ENCODE measurements at places on chromosomes 12 and 14. TPM values are rescaled to one million over a fixed set of nuclear protein-coding genes. Genes with fewer than 3 reads are reported as not detected.
A peak's percentile ranks its signal among the peaks of the same experiment; 100 is the strongest.

DNA sequence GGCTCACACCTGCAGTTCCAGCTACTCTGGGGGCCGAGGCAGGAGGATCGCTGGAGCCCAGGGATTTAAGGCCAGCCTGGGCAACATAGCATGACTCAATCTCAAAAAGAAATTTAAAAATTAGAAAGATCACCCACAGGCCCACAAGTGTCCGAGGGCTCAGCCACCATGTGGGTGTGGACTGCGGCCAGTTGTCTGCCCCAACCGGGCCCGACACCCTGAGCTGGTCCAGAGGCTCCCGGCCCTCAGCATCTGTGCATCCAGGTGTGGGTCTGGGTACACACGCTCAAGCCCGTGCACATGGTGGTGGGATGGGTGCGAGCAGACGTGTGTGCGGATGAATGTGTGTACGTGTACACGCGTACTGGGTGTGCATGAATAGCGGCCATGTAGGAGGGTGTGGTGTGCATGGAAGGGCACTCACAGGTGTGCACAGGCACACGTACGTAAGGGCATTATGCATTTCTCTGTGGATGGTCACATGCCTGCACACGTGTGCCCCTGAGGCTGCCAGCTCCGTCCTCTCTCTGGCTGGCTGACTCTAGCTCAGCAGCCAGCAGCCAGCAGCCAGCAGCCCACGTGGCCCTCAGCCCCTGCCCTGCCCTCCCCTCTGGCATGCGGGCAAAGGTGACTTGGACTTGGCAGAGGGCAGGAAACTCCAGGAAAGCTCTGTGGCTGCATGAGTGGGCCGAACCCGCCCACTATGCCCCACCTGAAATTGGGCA lies 23.3 kb upstream of the NUDT14 start:
- peaks cover 2% of the 10 kb centered on the region for H3K36me3 ChIP-seq
- H3K27me3 ChIP-seq, result peaks cover 10% of the 10 kb centered on the region
- DNase-seq, result peak; percentile 76
- H3K4me3 ChIP-seq, result no peak overlapping the region
- peak overlapping the region; percentile 70 for H3K27ac ChIP-seq
- H3K4me1 ChIP-seq, result peaks cover 39% of the 10 kb centered on the region

- H3K4me1 ChIP-seq, result peaks cover 25% of the 10 kb centered on the region
- peak overlapping the region; percentile 80 for H3K27ac ChIP-seq
- DNase-seq, result no peak
- H3K36me3 ChIP-seq, result no peaks in the 10 kb centered on the region
These were observed 377 bp upstream of the BCL7A start for GRCh38 chr12:122021193-122021821.

GRCh38 chr12:130792821-130793553 lies 46.1 kb downstream of the STX2 start:
- no peaks in the 10 kb centered on the region for H3K36me3 ChIP-seq
- H3K27me3 ChIP-seq, result no peaks in the 10 kb centered on the region
- no peak overlapping the region for H3K27ac ChIP-seq
- H3K4me3 ChIP-seq, result no peak overlapping the region
- DNase-seq, result no peak
- H3K4me1 ChIP-seq, result no peaks in the 10 kb centered on the region

GRCh38 chr14:63438065-63438757 lies 105.0 kb downstream of the PPP2R5E start:
- H3K27me3 ChIP-seq, result no peaks in the 10 kb centered on the region
- H3K4me3 ChIP-seq, result no peak overlapping the region
- H3K36me3 ChIP-seq, result no peaks in the 10 kb centered on the region
- peak; percentile 54 for DNase-seq
- peaks cover 63% of the 10 kb centered on the region for H3K4me1 ChIP-seq

DNA sequence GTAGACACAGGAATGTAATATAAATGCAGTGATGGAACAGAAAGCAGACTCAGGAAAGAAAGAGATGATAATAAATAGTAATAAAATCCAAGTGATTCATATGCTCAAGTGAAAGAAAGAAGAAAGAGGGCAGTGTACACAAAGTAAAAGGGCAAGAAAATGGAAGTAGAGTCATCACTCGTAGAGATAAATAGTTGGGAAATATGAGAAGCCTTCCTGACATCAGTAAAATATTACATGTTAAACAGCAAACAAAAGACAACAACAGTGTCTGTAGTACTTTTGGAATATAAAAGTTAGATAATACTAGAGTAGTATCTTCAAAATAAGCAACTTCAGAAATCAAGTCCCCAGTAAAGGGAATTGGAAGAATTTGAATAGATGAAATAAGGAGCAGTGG lies 412.3 kb downstream of the RAD51B start:
- H3K27ac ChIP-seq, result peak overlapping the region; percentile 47
- H3K36me3 ChIP-seq, result no peaks in the 10 kb centered on the region

DNA sequence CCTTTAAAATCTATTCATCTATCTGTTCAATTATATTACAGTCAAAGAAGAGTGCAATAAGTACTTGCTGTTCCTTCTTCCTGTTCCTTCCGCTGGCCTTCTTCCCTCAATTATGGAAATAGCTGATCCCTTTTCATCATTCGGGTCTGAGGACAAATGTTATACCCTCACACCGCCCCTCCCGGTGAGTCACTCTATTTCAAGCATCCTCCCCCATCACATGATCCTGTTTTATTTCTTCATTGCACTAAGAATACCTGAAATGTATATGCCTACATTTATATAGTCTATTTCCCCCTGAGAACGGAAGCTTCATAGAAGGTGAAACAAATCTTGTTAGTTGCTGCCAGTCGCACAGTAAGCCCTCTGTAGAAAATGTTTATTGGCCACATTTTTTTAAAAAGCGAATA lies 2.5 kb downstream of the SLC38A1 start:
- H3K4me3 ChIP-seq, result peak overlapping the region; percentile 61
- no peaks in the 10 kb centered on the region for H3K36me3 ChIP-seq
- H3K27ac ChIP-seq, result peak overlapping the region; percentile 79
- peaks cover 13% of the 10 kb centered on the region for H3K4me1 ChIP-seq
- DNase-seq, result no peak

GRCh38 chr12:102769323-102769916 lies 147.6 kb downstream of the PAH start:
- no peaks in the 10 kb centered on the region for H3K27me3 ChIP-seq
- no peaks in the 10 kb centered on the region for H3K36me3 ChIP-seq
- no peak overlapping the region for H3K4me3 ChIP-seq
- no peaks in the 10 kb centered on the region for H3K4me1 ChIP-seq
- no peak overlapping the region for H3K27ac ChIP-seq

GRCh38 chr12:62647586-62647985 lies 181.0 kb downstream of the MON2 start:
- H3K4me3 ChIP-seq, result no peak overlapping the region
- H3K4me1 ChIP-seq, result no peaks in the 10 kb centered on the region
- H3K27me3 ChIP-seq, result no peaks in the 10 kb centered on the region
- peak; percentile 72 for DNase-seq
- peak overlapping the region; percentile 75 for H3K27ac ChIP-seq

GRCh38 chr12:92866418-92866817 lies 62.7 kb downstream of the EEA1 start:
- no peak for DNase-seq
- no peaks in the 10 kb centered on the region for H3K4me1 ChIP-seq
- H3K27ac ChIP-seq, result no peak overlapping the region
- no peak overlapping the region for H3K4me3 ChIP-seq
- no peaks in the 10 kb centered on the region for H3K27me3 ChIP-seq
- H3K36me3 ChIP-seq, result no peaks in the 10 kb centered on the region

- no peak overlapping the region for H3K4me3 ChIP-seq
- H3K4me1 ChIP-seq, result no peaks in the 10 kb centered on the region
- H3K36me3 ChIP-seq, result peaks cover 39% of the 10 kb centered on the region
- DNase-seq, result no peak
- H3K27me3 ChIP-seq, result no peaks in the 10 kb centered on the region
These were observed 18.4 kb downstream of the AKT1 start for GRCh38 chr14:104776961-104777807.

DNA sequence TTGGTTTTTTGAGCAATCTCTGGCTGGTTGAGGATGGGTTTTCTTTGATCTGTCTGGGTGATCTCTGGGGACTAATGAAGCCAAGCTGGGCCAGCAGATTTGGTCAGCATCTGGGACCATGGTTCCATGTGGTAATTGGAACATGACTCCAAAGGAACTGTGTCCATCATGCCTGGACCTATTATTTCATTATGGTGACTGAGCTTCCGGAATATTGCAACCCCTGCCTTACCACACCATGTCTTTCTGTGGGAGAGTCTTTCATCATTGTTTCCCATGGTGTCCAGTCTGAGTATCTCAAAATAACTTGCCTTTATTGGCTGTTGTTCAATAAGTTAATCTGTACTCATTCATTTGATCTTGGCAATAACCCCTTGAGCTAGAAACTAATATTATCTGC lies 624.9 kb upstream of the TBX3 start:
- no peak for DNase-seq
- H3K27ac ChIP-seq, result no peak overlapping the region
- no peaks in the 10 kb centered on the region for H3K4me1 ChIP-seq
- no peak overlapping the region for H3K4me3 ChIP-seq
- no peaks in the 10 kb centered on the region for H3K27me3 ChIP-seq
- H3K36me3 ChIP-seq, result no peaks in the 10 kb centered on the region

DNA sequence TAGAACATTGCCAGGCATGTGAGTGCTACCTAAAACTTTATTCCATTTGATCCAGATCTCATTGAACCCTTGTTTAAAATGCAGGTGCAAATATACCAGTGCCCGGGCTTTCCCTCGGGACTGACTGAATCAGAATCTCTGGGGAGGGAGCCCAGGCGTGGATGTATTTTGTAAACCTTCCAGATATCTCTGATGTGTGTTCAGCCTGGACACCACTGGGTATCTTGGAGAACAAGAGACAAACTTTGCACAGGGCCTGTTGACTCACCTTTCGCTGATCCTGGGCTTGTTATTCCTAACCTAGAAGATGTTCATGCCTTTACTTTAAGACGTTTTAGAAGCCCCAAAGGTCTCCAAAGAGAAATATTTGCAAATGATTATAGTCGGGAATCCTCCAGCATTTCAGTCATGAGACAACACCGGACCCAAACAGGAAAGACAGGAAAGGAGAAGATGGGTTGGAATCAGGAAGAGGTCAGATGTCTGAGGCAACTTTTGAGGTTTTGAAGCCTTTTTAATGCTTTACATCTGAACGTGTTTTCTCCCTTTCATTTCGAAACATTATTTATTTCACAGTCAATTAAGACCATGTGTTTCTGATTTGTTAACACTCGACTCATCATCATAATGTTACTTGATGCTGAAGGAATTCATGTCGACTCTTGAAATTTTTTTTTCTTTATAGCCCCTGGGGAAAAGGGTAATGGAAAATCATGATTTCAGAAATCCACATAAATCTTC lies 118.6 kb downstream of the PLXNC1 start:
- no peaks in the 10 kb centered on the region for H3K27me3 ChIP-seq
- peak overlapping the region; percentile 61 for H3K27ac ChIP-seq
- peaks cover 74% of the 10 kb centered on the region for H3K4me1 ChIP-seq
- H3K36me3 ChIP-seq, result no peaks in the 10 kb centered on the region

GRCh38 chr14:36054353-36055051 lies 122.0 kb downstream of the PTCSC3 start:
- H3K36me3 ChIP-seq, result no peaks in the 10 kb centered on the region
- no peak overlapping the region for H3K4me3 ChIP-seq
- H3K27me3 ChIP-seq, result no peaks in the 10 kb centered on the region
- H3K4me1 ChIP-seq, result no peaks in the 10 kb centered on the region
- DNase-seq, result no peak

DNA sequence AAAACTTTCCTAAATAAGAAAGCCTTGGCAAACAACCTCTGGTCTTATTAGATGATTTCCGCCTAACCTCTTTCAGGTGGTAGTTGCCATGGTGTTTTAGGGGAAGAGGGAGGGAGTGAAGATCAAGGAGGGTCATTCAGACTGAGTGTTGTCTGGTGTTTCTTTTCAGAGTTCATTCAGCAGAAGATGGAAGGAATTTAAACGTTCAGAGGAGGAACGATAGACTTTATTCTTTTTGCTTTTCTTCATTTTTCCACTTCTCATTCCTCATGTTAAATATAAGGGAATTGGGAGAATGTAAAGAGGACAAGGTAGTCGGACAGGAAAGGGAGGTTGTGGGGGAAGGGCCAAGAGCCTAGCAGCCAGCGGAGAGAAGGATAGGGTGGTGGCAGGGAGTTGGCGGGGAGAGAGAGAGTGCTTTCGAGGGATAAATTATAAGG lies 17.4 kb upstream of the SALL2 start:
- peaks cover 5% of the 10 kb centered on the region for H3K27me3 ChIP-seq
- H3K36me3 ChIP-seq, result no peaks in the 10 kb centered on the region
- H3K4me1 ChIP-seq, result no peaks in the 10 kb centered on the region
- DNase-seq, result no peak
- H3K4me3 ChIP-seq, result no peak overlapping the region
- H3K27ac ChIP-seq, result no peak overlapping the region

DNA sequence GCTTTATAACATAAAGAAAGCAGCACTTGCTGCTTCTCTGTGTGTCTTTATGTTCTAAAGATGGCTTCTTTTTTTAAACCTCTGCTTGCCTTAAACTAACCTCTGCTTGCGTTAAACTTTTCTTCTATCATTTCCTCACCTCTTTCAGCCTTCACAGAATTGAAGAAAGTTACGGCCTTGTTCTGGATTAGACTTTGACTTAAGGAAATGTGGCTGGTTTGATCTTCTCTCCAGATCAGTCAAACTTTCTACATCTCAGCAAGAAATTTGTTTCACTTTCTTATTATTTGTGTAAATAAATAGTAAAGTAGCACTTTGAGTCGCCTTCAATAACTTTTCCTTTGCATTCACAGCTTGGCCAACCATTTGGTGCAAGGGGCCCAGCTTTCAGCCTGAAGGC lies 64.2 kb downstream of the CMAS start:
- H3K36me3 ChIP-seq, result no peaks in the 10 kb centered on the region
- H3K27ac ChIP-seq, result no peak overlapping the region
- DNase-seq, result no peak
- H3K27me3 ChIP-seq, result no peaks in the 10 kb centered on the region
- H3K4me1 ChIP-seq, result no peaks in the 10 kb centered on the region

DNA sequence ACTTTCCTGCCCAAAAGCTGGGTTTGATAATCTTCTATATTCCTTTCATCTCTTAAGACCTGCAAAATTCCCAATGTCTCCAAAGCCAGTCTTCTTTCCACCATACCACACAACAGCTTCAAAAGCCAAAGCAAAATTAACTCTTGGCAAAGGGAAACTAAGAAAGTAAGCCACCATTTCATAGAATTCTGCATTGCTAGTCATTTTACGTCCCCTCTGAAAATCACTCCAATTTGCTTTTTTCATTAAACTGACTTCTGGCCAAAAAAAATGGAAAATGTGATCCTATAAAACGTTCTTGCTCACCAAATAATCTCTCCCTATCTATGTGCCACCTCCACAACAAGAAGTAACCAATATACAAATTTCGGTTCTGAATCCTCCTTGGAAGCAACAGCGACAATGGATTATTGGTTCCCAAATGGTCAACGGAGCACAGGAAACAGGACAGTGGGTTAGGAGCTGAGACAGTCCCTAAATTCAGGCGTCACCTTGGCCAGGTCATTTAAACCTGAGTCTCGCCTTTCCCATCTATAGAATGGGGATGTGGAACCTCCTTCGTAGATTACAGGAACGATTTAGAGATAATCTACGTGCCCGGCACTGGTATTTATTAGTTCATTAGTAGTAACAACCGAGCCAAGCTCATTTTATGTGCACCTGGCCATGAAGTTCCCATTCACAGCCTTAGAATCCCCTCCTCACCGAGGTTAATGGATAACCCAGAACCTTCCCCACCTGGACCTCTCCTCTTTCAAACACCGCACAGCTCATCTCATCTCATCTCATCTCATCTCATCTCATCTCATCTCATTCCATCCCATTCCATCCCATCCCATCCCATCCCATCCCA lies 1.2 kb downstream of the NT5DC3 start:
- H3K4me3 ChIP-seq, result peak overlapping the region; percentile 76
- H3K4me1 ChIP-seq, result peaks cover 14% of the 10 kb centered on the region
- no peaks in the 10 kb centered on the region for H3K36me3 ChIP-seq
- H3K27me3 ChIP-seq, result no peaks in the 10 kb centered on the region
- no peak overlapping the region for H3K27ac ChIP-seq
- no peak for DNase-seq

LRRK2 gene
- total RNA-seq, result 4.4 TPM

KRT6B gene
- not detected for total RNA-seq

NOS1 gene
- 0.05 TPM for total RNA-seq

ADCY4 gene
- 34.9 TPM for total RNA-seq

SVOP gene
- total RNA-seq, result 1.2 TPM

VDR gene
- 0.44 TPM for total RNA-seq

GYS2 gene
- total RNA-seq, result not detected
